Activated T-helper 9 cell treated with anti-CD3 and anti-CD28 coated beads, Interleukin-2, amount 50 U/mL, for 16 hours (primary cell): ENCODE measurements at places on chromosomes 13 and 19.

GRCh38 chr13:76976490-76976889, 15.4 kb upstream of the CLN5 start:
- no peak for DNase-seq

DNA sequence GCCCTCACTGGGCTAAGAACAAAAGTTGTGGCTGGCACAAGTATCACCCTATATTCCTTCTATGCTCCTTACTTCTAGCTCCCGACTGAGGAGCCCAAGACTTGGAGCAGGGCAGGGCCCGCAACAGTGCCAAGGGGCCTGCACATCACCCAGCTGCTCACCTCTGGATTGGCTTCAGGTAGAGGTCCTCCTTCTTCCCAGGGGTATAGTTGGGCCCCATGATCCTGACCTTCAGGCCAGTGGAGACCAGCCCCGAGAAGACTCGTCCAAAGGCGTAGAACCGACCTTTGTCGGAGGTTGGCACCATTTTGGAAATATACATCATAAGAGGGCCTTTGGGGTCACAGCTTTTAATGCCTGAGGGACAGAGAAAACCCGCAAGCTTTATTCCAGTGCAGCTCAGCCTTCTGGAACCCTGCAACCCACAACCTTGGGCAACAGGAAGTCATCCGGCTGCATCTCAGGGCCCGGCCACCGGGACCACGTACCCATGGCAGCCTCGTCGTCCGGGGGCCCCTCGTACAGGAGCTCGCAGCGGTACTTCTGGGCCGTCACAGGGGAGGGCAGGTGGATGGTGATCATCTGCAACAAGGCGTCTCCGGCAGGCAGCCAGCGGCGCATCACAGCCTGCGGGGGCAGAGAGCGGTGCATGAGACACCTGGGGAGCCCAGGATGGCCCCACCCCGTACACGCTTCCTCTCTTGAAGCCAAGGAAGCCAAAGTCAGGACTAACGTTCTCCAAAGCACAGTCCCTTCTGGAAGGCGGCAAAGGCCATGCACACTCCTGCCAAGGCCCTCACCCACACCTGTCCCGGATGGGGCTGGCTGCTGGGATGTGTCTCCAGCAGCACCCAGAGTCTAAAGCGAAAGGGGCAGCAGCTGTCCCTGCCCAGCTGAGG, 4.7 kb downstream of the EEF2 start:
- no peak for DNase-seq

DNA sequence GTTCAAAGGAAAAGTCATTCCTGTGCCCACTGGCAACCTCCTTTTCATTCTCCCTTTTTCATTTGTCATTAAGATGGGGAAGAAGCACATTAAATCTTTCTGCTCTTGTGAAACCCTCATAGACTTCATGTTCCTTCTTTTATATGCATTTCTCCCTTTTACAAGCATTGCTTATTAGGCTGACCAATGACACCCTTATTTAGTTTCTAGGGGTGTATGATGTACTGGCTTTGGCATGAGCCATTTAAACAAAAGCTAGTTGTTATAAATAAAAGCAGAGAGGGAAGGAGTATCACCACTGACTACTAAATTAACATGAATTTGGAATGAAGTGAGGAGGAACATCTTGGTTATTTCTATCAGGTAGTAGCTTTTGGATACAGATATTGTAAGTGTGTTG, 68.2 kb upstream of the PCDH9 start:
- no peak for DNase-seq

- no peak for DNase-seq
Observed at GRCh38 chr13:101751488-101751887, 299.0 kb downstream of the ITGBL1 start.

DNA sequence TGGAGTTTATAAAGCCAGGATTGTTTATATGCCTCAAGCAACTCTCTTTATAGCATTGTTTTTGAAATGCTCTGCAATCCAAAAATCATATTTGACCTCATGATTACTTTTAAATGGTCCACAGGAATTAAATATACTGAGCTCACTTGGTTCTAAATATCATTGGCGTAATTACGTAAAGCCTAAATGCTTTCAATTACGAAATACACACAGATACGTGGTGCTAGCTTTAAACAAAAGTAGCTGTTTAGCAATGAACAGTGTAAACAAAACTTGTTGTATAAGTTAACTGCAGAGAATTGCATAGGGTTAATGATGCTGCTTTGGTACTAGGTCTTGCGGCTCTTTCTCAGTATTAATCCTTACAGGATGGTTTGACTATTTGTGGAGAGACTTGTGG, 346.6 kb downstream of the COG6 start:
- no peak for DNase-seq
